ENCODE measurements at places on chromosomes 7 and 10.
A peak's percentile ranks its signal among the peaks of the same experiment; 100 is the strongest.

DNA sequence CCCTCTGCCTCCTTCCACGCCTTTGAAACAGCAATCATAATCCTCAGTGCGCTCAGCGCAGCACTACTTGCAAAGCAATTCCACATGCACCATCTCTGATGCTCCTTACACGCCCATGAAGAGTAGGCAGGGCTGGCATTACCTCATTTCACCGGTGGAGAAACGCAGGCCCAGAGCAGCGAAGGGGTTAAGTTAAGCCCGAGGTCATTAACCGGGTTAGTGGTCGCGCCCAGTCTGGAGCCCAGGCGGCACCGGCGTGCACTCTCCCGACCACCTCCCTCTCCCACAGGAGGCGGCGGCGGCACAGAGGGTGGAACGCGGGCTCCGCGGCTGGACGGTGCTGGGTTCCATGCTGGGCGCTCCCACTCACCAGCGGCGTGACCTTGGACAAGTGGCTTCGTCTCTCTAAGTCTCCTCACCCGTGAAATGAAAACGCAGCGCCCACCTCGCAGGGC lies 515 bp downstream of the FASTK start:
- H3K27ac ChIP-seq: peak overlapping the region; percentile 90
- peak overlapping the region; percentile 91 for H3K4me3 ChIP-seq
- H3K27me3 ChIP-seq: no peaks in the 10 kb centered on the region
- no peak for DNase-seq
- H3K4me1 ChIP-seq: peaks cover 12% of the 10 kb centered on the region

- H3K27ac ChIP-seq: no peak overlapping the region
- H3K27me3 ChIP-seq: no peaks in the 10 kb centered on the region
- DNase-seq: no peak
- H3K36me3 ChIP-seq: no peaks in the 10 kb centered on the region
- H3K4me3 ChIP-seq: no peak overlapping the region
Observed at GRCh38 chr10:58733436-58733835, 220.8 kb downstream of the BICC1 start.

DNA sequence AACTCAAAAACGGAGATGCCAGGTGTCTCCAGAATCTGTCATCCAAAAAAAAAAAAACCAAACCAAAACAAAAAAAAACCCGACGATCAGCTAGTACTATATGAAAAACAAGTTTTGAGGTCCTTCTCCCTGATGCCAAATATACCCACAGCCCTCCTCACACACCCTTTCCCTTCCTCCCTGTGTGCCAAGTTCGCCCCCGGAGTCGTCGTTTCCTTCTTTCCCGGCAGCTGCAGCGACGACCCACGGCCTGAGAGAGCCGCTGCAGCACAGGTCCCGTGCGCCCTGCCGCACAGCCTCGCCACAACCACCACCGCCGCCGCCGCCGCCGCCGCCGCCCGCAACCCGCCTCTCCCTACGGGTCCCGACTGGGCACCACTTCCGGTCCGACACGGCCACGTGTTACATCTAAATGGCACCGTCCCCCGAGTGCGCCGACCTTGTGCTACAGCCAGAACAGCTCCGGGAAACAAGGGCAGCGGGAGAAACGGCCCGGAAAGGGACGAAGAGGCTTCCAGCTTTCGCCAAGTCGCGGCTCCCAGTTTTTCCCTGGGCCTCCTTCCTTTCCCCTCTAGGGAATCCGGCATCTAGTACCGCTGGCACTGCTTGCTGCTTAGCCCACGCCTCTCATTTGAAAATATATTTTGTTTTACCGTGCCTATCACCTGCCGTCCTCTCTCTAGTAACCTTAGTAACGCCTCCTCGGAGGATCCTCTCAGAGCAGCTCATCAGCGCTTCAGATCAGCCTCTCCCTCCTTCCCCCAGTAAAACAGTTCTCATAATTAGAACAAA lies at the start of gene FRA10AC1:
Gene FRA10AC1, minus strand, starts transcription at position 383 of the 792 bp plus-strand sequence. CDS start 2,486 bp downstream, outside the sequence.
- no peaks in the 10 kb centered on the region for H3K27me3 ChIP-seq
- H3K4me1 ChIP-seq: no peaks in the 10 kb centered on the region
- peaks cover 10% of the 10 kb centered on the region for H3K36me3 ChIP-seq
- peak within 1 kb of the TSS; percentile 95 for H3K27ac ChIP-seq
- H3K4me3 ChIP-seq: peak within 1 kb of the TSS; percentile 60

DNA sequence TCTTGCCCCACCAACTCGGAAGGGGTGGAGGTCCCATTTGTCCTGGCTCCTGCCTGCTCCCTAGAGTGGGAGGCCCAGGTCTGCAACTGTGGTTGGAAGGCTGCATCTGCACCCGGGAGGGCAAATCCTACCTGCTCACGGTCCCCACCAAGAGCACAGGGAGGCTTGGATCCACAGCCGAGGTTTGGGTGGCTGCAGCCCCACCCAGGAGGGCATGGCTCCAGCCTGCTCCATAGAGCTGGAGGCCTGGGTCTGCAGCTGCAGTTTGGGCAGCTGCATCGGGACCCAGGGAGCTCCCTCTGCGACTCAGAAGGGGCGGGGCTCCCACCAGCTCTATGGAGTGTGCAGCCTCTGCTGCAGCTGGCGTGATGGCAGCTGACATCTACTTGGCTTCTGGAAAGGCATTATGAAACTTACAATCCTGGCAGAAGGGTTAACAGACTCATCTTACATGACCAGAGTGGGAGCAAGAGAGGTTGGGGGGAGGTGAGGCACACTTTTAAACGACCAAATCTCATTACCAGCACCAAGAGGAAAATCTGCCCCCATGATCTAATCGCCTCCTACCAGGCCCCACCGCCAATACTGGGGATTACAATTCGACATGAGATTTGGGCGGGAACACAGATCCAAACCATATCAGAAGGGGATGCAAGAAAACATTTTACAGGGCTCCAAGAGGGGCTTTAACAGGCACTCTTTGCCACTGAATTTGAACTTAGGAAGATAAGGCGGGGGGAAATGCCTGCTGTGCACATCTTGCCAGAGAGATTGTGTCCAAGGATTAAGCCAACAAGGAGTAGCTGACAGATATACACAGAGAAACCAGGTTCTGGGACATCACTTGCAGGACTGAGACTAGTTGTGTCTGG lies 8.2 kb upstream of the BLVRA start:
- no peaks in the 10 kb centered on the region for H3K4me1 ChIP-seq
- no peaks in the 10 kb centered on the region for H3K27me3 ChIP-seq
- no peaks in the 10 kb centered on the region for H3K36me3 ChIP-seq
- DNase-seq: no peak
- no peak overlapping the region for H3K4me3 ChIP-seq

DNA sequence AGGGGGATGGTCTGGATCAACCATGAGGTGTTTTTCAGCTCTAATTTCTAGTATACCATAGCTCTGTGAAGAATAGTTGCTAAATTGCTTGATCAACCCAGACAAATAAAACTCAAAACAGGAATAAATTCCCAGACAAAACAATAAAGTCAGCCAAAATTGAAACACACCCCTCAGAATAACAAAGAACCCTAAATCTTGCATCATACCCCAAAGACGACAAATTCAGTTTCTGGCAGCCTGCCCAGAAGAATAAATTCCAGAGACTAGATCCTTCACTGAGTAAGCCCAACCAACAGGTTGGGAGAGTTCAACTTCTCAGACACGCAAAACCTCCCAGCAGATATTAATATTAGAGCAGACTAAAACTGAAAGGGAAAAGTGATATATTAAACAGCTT lies 11.2 kb upstream of the SEM1 start:
- no peaks in the 10 kb centered on the region for H3K27me3 ChIP-seq
- no peak for DNase-seq
- H3K4me3 ChIP-seq: no peak overlapping the region
- no peaks in the 10 kb centered on the region for H3K4me1 ChIP-seq

GRCh38 chr10:45220931-45221330 lies 94.5 kb downstream of the OR13A1 start:
- H3K4me1 ChIP-seq: no peaks in the 10 kb centered on the region
- no peaks in the 10 kb centered on the region for H3K36me3 ChIP-seq
- no peak for DNase-seq
- H3K4me3 ChIP-seq: no peak overlapping the region

DNA sequence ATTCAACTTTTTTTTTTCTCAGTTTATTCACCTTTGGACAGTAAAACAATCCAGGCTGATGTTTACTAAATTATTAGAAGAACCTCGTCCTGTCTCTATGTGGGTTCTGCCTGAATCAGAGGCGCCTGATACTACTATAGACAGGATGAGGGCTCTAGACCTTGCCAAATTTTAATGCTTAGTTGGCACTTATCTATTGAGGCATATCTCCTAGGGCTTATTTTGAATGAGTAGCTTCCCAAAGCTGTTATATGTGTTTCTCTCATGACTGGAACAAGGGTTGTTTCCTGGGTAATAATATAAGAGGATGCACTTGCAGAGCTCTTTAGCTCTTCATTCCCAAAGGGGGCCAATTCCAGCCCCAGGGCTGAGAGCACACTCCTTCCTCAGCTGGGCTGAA lies 23.6 kb downstream of the HECW1 start:
- no peak overlapping the region for H3K27ac ChIP-seq
- DNase-seq: no peak
- H3K27me3 ChIP-seq: peaks cover 4% of the 10 kb centered on the region
- no peak overlapping the region for H3K4me3 ChIP-seq
- H3K4me1 ChIP-seq: no peaks in the 10 kb centered on the region

DNA sequence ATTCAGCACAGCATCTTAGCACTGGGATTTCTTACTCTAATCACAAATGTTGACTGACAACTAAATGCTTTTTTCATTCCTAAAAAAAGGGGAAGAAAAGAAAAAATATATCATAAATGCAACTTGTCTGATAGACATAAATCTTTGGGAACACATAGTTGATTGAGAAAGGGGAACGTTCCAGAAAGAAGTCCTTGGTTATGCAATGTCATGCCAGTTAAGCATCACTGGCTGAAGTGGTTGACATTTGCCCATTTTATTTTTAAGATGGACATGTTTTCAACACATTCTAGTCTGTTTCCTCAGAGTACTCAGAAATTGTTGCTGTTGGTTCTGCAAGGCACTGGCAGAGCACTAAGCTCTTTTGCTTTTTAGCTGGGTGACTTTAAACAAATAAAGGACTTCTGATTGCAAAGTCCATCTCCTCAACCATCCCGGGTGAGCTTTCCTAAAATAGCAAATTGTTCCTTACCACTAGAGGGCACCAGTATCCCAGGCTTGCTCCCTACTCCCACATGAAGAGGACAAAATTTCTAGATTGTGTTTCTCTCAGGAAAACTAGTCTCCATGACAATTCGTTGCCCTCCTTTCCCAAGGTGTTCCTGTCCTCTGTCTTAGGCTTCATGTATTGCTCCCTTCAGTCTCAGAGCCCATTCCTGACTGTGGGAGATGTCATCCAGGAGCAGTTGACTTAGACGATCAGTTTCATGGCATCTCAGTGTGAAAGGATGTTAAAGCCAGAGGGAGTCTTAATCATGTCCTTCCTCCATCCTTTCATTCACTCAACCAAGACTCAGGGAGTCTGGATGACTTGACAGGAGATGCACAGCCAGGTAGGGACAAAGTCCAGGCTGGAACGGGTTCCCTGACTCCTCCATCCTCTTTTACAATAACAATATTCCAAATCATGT lies 23.9 kb downstream of the OPALIN start:
- H3K27ac ChIP-seq: no peak overlapping the region
- no peak for DNase-seq
- no peaks in the 10 kb centered on the region for H3K27me3 ChIP-seq

GRCh38 chr7:31948029-31948428 lies 122.2 kb downstream of the PDE1C start:
- no peaks in the 10 kb centered on the region for H3K36me3 ChIP-seq
- no peak overlapping the region for H3K4me3 ChIP-seq
- no peaks in the 10 kb centered on the region for H3K27me3 ChIP-seq
- H3K27ac ChIP-seq: no peak overlapping the region

All from breast epithelium (tissue), 4 donors.